Umbilical cord (tissue), 2 donors: ENCODE measurements at places on chromosomes 7 and 10. TPM values are rescaled to one million over a fixed set of nuclear protein-coding genes. Genes with fewer than 3 reads are reported as not detected.

- no peak for DNase-seq
Measured at GRCh38 chr10:101304316-101304715, 49.6 kb upstream of the BTRC start.

Gene OR6B1
- total RNA-seq, result 4.3 TPM

Gene ARL3
- 7.2 TPM for total RNA-seq

- peak; percentile 51 for DNase-seq
Measured at GRCh38 chr10:119270762-119271366, 63.5 kb downstream of the GRK5 start.

- DNase-seq, result peak; percentile 24
Measured at GRCh38 chr10:48981310-48981907, 41.8 kb upstream of the LRRC18 start.

- peak; percentile 55 for DNase-seq
Measured at GRCh38 chr7:93043385-93043985, 74.3 kb downstream of the SAMD9 start.

Gene SMC3
- total RNA-seq, result 32.3 TPM

Gene LAMB1
- 491 TPM for total RNA-seq

Gene OR2A12
- total RNA-seq, result 6.5 TPM

Gene HHEX
- total RNA-seq, result 2.4 TPM

Gene PKD1L1
- under 0.01 TPM for total RNA-seq

GRCh38 chr10:96667401-96667800, 52.9 kb downstream of the PIK3AP1 start:
- no peak for DNase-seq

DNA sequence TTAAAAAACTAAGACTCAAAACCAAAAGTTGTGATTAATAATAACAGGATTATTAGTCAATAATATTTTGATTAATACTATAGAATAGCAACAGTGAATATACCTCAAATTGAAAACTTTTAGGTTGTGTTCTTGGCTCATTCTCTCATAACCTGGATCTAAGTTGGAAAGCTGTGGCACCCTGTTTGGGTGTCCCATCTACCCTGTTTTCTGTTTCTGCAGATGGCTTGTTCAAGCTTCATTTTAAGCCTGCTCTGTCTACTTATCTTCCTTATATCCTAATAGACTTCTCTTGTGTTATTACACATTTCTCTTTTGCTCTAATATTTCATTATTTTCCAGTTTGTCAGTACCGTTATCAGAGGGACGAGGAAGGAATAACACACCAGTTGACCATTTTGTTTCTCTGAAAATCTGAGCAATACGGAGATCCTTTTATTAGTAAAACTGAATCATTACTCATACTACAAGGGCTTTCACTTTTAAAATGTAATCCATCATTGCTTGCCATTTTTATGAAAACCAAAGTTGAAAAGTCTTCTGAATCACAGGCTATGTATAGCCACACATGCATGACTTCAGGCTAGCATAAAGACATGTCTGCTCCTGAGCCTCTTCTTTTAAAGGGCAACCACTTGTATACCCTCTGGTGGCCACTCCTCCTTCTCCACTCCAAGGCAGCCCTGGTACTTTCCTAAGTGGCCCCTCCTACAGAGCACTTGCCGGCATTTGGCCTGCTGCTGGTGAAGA, 22.3 kb downstream of the COX15 start:
- DNase-seq, result no peak

Gene SERPINE1
- 152 TPM for total RNA-seq

GRCh38 chr10:3868271-3868664, 83.3 kb upstream of the KLF6 start:
- DNase-seq, result no peak

- no peak for DNase-seq
Measured at GRCh38 chr10:129601737-129602136, 134.7 kb downstream of the MGMT start.

GRCh38 chr10:112282086-112282485, 1.1 kb upstream of the TECTB start:
- no peak for DNase-seq

Gene IL2RA
- 5.1 TPM for total RNA-seq

DNA sequence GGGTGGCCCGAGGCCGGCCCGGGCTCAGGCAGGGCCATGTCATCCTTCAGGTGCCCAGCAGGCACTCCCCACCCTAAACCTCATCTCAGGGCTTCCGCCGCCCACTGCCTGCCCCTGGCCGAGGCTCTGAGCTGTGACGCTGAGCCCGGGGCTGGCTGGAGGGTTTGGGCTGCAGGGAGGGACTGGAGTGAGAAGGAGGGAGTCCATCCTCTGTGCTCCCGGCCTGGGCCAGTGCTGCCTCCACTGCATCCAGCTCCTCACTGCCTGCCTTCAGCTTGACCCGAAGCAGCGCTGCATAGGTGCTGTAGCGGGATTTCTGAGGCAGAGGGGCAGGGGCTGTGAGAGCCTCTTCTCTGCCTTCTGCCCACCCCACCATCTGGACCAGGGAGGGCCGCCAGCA, 7.6 kb downstream of the NFKB2 start:
- no peak for DNase-seq

Gene PDE6C
- total RNA-seq, result 1.2 TPM

Gene KEL
- total RNA-seq, result not detected

Gene NPC1L1
- 0.48 TPM for total RNA-seq

Gene GFRA1
- 7.2 TPM for total RNA-seq

DNA sequence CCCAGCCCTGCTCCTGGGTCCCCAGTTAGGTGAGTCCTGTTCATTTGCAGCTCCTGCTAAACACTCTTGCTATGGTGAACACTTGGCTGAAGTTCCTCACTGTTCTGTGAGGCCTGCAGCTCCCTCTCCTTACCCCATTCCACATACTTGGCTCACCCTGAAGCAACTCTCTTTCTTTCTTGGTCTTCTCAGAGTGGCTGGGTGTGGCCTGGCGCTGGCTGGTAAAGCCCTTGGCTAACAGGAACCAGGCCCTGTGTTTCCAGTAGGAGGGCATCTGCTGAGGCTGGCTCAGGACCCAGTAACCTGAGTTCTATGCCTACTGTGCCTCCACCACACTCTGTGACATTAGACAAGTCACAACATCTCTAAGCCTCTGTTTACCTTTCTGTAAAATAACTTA, 53.1 kb upstream of the COL13A1 start:
- DNase-seq, result no peak

- peak; percentile 33 for DNase-seq
Measured at GRCh38 chr7:139995017-139995915, 67.5 kb downstream of the PARP12 start.

Gene TMEM236
- 1.2 TPM for total RNA-seq

DNA sequence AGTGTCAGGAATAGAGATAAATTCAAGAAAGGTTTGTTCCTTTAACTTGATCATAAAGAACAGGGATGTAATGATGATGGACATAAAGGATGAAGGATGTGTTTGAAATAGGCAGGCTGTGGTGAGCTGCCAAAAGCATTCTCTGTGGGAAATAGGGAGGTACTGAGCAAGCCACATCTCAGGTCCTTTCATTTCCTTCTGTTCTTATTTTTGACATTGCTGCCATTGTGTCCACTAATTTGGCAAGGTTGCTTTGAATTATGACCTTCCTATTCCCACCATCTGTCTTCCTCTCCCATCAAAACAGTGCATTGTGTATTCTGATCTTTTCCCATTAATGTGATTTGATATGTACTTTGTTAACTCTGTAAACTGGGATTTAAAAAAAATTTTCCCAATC, 9.4 kb downstream of the SCRN1 start:
- DNase-seq, result no peak

- no peak for DNase-seq
Measured at GRCh38 chr10:46560952-46561351, 4.5 kb upstream of the GPRIN2 start.

DNA sequence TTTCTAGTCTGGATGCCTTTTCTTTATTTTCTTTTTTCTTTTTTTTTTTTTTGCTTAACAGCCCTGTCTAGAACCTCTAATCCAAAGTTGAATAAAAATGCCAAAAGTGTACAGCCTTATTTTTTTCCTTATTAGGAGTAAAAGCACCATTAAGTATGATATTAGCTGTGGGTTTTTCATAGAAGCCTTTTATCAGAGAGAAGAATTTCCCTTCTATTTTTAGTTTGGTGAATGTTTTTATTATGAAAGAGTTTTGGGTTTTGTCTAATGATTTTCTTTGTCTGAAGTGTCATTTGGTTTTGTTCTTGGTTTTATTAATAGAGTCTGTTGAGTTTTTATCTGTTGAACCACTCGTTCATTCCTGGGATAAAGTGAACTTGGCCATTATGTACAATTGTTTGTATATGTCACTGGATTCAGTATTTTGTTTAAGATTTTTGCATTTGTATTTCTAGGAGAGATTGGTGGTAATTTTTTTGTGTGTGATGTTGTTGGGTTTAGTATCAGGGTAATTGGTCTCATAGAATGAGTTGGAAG, 49.5 kb downstream of the PALS2 start:
- DNase-seq, result no peak

Gene DNAJC2
- 15.6 TPM for total RNA-seq

DNA sequence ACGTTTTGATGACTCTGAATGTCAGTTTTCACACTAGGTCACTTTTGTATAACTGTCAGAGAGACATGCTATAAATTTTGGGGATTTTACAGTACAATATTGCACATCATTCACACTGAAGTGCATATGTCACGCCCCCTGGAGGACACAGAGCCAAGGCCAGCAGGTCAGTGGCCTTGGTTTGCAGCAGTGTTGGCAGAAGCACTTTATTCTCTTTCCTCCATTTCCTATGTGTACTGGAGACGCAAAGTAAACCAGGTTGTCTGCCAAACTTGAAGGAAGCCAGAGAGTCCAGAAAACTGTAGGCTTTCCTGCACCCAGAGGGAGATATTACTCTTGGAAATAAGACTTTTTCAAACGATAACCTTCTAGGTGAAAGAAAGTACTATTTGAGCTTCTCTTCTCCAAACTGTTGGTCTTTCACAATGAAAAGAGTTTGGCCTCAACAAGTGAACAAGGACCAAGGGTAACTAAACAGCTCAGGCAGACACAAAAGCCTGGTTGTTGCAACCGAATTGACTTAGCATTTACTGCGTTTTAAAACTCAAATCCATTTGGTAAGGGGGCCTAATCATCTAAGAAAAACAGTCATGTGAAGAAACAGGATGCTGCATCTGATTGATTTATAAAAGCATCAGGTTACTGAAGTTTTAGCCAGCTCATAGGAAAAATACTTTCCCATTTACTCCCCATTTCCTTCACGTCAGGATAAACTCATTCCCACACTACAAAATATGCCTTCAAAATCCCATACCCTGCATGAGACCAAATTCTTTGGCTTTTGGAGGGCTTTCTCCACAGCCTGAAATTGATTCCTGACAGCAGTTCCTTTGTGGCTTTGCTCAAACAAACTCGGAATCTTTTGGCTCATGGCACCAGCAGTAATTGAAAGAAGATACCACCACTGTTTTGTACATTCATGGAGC, 83.0 kb upstream of the SEC61G start:
- no peak for DNase-seq

- peak; percentile 63 for DNase-seq
Measured at GRCh38 chr10:77245953-77246352, 391.7 kb downstream of the KCNMA1 start.

GRCh38 chr10:121600611-121601010, 2.4 kb upstream of the FGFR2 start:
- no peak for DNase-seq

Gene ELMO1
- total RNA-seq, result 69.6 TPM

DNA sequence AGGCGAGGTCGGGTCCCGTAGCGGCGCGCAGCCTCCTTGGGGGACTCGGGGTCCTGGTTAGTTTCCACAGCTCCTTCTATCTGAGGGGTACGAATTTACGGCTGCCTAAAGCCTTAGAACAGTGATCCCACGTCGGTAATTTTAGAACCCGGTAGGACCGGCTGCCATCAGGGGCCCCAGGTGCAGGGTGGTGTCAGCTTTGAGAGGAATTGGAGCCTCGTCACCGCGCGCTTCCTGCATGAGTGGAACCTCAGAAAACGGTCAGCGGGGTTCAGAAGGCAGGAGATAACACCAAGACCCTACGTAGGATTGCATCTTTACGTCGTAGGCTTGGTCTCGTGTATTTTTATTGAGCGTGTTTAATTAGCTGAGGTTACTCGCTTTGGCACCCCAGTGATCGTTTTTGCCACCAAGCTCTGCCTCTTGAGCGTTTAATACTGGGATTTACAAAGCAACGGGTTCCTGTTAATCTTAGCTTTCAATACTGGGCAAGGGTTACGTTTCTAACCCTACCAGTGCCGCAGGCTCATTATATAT, 443 bp downstream of the RNF32 start:
- DNase-seq, result no peak

DNA sequence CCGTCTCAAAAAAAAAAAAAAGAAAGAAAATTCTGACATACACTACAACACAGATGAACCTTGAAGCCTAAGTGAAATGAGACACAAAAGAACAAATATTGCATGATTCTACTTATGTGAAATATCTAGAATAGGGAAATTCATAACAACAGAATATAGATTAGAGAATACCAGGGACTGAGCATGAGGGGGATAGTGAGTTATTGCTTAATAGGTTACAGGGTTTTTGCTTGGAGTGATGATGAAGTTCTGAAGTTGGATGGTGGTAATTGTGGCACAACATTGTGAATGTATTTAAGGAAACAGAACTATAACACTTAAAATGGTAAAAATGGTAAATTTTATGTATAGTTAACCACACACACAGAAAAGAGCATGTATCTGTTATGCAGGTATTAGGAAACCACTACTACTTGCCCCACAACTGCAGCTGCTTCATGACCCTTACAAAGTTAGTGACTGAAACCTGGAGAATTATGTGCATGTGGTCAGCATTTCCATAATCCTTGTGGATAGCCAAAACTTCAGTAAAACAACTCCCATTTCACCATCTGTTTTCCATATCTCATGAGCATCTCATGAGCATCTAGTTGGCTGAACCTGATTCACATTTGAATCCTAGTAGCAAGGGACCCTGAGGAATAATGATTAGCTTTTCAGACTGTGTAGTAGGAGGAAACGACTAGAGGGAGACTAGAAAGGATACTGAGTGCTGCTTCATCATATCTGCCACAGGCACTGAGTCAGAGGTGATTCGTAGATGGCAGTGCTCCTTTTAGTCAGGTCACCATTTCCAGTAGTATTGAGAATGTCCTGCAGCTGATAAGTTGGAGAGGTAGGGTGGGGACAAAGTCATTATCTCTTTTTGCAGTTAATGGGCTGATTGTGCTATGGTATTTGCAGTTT, 26.3 kb downstream of the SAMD8 start:
- no peak for DNase-seq

Gene TIMM23
- 73.2 TPM for total RNA-seq

GRCh38 chr7:147106746-147107145, 990.1 kb downstream of the CNTNAP2 start:
- DNase-seq, result no peak

DNA sequence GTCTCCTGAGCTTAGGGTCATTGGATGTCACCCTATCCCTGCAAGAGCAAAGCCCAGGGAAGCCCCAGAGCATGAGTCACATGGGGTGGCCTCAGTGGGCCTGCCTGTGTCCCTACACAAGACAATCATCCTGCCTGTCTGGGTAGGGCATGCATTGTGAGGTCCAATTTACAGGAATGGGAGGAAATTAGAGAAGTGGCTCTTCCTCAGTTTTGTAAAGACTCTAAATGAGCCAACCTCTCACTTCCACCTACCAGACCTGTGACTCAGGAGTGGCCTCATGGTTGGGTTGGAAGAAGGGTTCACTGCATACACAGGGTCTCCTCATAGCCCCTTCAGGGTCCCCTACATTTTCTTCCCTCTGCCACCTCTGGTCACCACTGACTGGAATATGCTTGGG, 43.6 kb upstream of the SMNDC1 start:
- DNase-seq, result no peak

Gene ENTPD1
- 141 TPM for total RNA-seq

GRCh38 chr7:46972205-46972604, 609.7 kb downstream of the TNS3 start:
- peak; percentile 34 for DNase-seq
